Stimulated activated CD4-positive, alpha-beta T cell treated with anti-CD3 and anti-CD28 coated beads, TNF-alpha, amount 100 ng/mL, for 4 hours (primary cell): ENCODE measurements at places on chromosomes 7 and 10.

DNA sequence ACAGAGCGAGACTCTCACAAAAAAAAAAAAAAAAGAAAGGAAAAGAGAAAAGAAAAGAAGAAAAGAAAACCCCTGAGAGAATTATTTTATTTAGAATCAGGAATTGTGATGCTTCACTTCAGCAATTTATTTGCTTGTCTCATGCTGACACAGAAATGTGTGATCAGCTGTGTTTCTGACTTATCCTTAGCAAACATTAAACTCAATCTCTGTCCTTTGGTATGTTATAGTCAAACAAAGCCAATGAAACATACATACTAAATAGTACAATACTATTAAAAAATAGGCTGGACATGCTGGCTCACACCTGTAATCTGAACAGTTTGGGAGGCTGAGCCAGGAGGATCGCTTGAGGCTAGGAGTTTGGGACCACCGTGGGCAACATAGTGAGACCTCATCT, 733.0 kb upstream of the FZD8 start:
- DNase-seq = no peak

GRCh38 chr10:126391192-126391885, 3.1 kb upstream of the ADAM12 start:
- DNase-seq = no peak

DNA sequence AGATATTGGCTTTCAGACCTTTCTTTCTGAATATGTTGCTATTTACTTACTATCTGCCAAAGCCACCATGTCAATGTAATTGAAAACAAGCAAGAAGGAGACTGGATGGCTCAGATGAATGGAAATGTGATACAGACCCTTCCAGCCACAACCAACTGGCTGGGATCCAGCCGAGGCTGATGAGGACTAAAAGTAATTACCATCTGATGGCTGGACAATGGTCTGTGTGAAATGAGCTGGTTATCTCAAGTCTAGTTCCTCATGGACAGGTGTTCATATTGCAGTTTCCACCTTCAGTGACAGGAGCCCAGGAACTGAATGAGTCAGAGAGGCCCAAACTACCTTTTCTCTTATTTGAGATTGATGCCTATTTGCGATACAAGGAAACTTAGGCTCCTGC, 267.5 kb downstream of the GATA3 start:
- DNase-seq = no peak

DNA sequence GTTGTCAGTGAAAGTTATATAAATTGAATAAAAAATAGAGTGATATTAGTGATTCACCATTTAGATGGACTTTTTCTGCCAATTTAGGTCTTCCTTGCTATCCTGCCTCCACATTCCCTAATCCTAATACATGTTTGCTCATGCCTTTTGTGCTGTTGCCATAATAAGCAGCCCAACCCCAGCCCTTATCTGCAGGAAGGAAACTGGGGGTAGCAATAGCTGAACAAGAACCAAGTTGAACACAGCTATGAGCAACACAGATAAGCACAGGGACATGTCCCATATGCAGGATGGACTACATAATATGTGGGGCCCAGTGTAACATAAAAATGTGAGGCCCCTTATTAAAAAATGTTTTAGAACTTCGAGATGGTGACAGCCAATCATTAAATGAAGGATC, 91.2 kb upstream of the AHR start:
- DNase-seq = no peak

GRCh38 chr10:121800831-121801230, 127.0 kb downstream of the ATE1 start:
- DNase-seq = no peak

- DNase-seq = no peak
These were observed 17.3 kb downstream of the ELMO1 start for GRCh38 chr7:37431413-37431812.

DNA sequence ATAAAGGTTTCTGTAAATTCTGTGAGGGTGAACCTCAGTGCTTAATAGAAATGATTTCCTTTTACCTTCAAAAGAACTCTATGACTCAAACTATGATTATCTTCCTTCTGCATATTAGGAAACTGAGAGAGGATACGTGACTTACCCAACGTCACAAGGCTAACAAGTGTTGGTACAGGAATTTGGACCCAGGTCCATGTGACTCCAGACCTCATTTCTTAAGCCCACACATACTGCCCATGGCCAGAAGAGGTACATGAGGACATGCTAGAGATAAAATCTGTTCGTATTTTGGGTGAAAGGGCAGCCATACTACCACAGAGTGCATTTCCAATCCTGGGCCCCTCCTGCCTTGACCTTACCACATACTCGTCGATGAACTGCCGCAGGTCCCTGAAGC, 61.5 kb upstream of the TM9SF3 start:
- DNase-seq = no peak

DNA sequence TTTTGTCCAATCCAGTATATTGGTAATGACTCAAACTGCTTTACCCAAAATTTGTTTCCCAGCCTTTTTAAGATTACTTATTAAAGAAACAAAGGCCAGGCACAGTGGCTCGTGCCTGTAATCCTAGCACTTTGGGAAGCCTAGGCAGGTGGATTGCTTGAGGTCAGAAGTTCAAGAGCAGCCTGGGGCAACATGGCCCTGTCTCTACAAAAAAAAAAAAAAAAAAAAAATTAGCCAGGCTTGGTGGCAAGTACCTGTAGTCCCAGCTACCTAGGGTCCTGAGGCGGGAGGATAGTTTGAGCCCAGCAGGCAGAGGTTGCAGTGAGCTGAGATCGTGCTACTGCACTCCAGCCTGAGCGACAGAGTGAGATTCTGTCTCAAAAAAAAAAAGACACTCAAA, 7.0 kb upstream of the ARHGAP12 start:
- no peak for DNase-seq

DNA sequence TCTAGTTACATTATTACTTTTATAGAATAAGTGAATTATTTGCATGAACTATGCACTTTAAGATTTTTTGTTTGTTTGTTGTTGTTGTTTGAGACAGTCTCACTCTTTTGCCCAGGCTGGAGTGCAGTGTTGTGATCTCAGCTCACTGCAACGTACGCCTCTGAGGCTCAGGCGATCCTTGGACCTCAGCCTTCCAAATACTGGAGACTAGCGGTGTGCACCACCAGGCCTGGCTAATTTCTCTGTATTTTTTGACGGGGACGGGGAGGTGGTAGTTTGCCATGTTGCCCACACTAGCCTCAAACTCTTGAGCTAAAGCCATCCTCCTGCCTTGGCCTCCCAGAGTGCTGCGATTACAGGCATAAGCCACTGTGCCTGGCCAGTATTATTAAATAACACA, 29.2 kb downstream of the KCND2 start:
- no peak for DNase-seq

GRCh38 chr7:157403646-157404401, 67.0 kb downstream of the DNAJB6 start:
- DNase-seq = no peak

DNA sequence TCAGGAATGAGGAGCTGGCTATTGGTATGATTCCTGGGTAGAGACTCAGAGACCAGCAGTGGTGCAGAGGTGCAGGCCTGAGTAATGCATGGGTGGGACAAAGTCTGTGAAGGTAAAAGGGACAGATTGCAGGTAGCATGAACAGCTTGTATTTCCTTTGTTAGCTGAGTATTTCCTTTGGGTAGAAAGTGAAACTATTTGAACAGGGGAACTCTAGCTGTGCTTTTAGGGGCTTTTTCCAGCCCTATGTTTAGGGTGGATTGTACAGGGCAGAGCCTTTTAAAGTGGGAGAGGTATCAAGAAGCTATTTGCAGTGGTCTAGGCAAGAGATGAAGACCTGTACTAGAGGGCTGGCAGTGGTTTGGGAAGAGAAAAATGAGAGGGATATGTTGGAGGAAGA, 739.9 kb downstream of the REEP3 start:
- no peak for DNase-seq

DNA sequence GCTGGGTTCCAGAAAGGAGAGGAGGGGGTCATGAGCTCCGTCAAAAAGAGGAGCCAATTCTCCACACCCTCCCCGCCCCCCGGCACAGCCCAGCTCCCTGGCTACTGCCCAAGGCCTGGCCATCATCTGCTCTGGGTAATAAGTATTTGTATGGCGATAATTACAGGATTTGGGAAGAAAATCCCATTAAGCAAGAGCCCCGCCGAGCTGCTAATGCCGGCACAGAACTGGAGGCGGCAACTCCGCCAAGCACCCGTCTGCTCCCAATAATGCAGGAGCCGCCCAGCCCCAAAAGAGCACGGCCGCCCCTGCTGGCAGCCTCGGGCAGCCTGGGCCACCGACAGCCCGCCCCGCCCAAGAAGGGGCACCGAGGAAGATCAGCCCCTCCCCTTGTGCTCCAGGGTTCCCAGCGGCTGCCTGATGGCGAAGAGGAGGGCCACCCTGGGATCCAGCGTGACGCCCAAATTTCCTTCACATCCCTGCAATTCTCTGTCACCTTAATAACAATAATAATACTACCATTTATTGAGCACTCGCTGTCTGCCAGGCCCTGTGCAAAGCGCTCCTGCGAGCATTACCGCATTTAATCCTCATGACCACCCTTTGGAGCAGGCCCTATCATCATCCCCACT, 5.9 kb downstream of the SLIT1 start:
- DNase-seq = no peak

DNA sequence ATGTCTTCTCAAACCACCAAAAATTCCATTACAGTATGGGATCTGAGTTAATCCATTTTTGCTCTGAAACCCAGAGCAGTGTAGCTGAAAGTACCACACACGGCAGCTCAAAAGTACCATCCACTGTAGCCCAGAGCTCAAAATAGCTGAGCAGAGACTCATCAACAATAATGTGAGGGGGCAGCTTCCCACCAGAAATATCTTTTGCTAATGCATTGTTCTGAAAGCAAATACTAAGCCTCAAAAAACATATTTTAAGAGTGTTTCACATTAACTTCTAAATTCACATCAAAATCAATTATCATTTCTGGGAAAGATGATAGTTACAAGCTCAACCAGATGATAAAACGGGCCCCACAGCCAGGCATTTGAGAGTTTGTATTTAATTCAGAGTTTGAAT, 73.7 kb downstream of the ABLIM1 start:
- DNase-seq = no peak

- DNase-seq = no peak
These were observed 31.9 kb upstream of the SGCE start for GRCh38 chr7:94687810-94688209.

DNA sequence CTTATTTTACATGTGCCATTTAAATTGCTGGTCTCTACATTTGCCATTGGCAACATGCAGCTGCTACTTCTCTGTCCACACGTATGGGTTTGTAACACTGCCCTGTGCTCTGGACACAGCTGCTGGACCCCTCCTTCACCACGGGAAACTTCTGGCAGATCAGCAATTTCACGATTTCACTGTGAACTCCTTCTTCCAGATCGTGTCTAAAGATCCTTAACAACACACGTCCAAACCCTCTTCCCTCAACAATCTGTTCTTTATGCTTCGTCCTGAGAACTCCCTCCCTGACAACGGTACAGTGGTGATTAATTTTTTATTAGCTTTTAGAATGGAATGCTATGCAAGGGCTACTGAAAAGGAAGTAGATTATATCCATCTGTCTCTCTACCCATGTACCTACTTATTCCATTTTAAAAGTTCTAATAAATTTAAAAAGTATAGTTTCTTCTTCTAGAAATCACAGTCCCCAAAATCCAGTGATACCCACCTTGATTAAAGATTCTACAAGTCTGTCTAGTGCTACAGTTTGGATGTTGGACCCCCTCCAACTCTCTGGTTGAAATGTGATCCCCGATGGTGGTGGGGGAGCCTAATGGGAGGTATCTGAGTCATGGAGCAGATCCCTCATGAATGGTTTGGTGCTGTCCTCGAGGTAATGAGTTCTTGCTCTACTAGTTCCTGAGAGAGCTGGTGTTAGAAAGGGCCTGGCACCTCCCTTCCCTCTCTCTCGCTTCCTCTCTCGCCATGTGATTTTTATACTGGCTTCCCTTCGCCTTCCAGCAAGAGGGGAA, 81.0 kb downstream of the KIAA1549 start:
- DNase-seq = no peak

- no peak for DNase-seq
These were observed 123.7 kb downstream of the VIPR2 start for GRCh38 chr7:159020987-159021386.

DNA sequence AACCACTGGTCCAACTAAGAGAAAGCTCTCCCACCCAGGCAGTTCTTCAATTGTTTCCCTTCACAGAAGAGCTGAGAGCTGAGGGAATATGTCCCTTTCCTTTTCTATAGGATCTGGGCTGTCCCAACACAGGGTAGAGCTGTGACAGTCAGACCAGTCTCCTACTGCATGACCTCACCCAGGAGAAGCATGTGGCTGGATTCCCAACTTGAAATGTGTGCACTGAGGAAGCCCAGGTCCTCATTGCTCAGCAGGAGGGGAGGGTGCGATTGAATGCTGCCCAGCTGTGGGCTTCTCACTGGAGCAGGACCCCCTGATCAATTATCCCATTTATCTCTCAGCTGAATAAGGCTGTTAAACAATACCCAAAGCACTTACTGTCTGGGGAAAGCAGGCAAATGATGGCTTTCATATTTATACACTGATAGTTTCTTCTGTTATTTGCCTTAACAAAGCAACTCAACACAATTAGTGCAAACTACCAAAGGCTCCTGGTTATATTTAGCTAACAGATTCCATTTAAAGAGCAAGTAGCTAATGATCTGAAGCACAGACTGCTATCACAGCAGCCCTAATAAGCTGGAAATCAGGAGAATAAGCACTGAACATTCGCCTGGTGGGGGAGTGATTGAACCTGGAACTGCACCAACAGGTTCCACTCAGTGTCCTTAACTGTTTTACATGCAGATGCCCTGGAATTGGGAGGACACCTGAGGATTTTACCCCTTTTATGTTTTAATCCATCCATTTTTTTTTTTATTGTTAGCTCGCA, 508.8 kb downstream of the CCSER2 start:
- no peak for DNase-seq

GRCh38 chr10:103575416-103576075, 82.0 kb downstream of the NEURL1 start:
- DNase-seq = no peak

DNA sequence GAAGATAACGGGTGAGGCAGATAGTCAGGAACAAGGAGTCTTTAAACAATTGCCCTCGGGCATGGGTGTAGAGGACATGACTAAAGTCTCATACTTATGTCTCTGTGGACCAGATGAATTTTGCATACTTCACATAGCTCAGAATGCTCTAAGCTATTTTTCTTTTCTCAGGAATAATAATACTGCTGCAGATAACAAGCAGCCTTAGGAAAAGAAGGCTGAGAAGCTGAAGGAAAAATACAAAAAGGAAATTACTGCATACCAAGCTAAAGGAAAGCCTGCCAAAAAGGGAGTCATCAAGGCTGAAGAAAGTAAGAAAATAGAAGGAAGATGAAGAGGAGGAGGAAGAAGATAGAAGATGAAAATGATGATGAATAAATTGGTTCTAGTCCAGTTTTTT, 13.4 kb upstream of the ERCC6 start:
- no peak for DNase-seq
